Activated CD4-positive, CD25-positive, alpha-beta regulatory T cell treated with anti-CD3 and anti-CD28 coated beads, Interleukin-2, amount 50 U/mL, for 24 hours (primary cell): ENCODE measurements at places on chromosomes 16 and 17.

- ATAC-seq: no peak
Measured at GRCh38 chr16:68131813-68132706, 46.9 kb downstream of the NFATC3 start.

DNA sequence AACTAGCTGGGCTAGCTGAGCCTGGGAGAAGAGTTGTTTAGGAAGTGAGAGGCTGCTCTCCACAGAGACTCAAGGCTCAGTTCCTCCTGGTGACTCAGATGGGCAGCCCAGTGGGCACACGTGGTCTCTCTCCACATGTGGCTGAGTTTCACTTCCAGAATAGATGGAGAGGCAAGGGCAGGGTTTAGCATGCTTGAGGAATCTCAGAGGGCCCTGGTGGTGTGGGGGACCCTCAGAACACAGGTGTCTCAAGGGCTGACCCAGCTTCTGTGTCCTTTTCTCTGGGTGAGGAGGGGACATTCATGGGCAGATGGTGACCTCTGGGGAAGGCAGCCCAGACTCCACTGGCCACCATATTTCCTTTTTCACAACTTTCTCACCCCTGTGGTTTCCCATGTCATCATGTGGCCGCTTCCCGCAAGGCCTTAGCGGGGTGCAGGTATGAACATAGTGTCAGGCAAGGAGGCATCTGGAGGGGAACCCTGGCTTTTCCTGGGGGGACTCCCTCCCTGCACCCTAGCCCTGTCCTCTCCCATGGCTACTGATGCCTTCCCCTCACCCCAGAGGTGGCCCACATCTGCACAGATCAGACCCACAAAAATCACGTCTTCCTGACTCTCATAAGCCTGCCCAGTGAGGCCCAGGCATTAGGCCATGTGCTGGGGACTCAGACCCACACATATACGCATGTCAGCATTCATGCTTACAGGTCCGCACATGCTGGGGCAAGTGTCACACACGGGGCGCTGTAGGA is 3.3 kb downstream of the GRN start:
- no peak for ATAC-seq

DNA sequence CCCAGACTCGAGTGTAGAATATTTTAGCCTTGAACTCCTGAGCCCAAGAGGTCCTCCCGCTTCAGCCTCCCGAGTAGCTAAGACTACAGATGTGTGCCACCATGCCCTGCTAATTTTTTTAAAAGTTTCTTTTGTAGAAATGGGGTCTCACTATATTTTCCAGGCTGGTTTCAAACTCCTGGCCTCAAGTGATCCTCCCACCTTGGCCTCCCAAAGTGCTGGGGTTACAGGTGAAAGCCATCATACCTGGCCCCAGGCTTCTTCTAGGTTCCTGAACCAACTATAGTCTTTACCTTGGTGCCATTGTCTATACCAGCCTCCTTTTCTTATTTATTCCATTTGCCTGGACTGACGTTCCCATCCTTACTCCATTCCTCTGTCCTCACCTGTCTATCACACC is 17.1 kb upstream of the PRKAR1A start:
- no peak for ATAC-seq

- ATAC-seq: no peak
Measured at GRCh38 chr17:4834681-4835020, 1.5 kb downstream of the MINK1 start.
